ENCODE measurements at places on chromosomes 12 and 14. TPM values are rescaled to one million over a fixed set of nuclear protein-coding genes. Genes with fewer than 3 reads are reported as not detected.

DNA sequence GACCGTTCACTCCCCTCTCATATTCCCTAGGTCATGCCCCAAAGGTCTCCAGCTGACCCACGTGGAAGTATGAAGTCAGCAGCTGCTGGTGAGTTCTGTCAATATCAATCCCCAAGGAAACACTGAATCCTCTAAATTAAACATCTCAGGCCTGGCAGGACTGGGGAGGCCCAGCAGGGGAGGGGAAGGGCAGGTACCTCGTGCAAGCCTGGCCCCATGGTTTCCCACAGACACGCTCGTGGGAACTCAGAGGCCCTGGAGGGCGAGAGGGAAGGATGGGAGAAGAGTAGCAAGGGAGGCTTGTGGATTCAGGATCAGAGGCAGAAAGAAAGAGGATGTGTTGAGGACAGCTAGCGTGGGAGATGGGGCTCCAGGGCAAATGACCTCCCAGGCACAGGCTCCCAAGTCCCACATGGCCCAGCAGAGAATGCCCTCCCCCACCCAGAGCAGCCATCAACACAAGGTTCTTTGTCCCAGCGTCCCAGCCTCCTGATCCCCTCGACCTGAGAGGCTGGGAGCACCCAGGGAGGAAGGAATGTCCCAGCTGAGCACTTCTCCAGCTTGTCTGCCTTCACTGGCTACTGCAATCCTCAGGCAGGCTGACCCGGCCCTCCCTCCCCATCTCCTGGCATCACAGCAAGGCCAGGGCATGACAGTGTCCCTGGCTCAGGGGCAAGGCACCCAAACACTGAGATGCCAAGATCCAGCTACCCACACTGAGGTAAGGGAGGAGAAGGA, 20.1 kb upstream of the RPLP0 start:
- H3K36me3 ChIP-seq = no peaks in the 10 kb centered on the region
- H3K4me3 ChIP-seq = no peak overlapping the region
- H3K4me1 ChIP-seq = peaks cover 16% of the 10 kb centered on the region

GRCh38 chr12:76962099-76962498, 83.3 kb upstream of the CSRP2 start:
- no peak for DNase-seq

DNA sequence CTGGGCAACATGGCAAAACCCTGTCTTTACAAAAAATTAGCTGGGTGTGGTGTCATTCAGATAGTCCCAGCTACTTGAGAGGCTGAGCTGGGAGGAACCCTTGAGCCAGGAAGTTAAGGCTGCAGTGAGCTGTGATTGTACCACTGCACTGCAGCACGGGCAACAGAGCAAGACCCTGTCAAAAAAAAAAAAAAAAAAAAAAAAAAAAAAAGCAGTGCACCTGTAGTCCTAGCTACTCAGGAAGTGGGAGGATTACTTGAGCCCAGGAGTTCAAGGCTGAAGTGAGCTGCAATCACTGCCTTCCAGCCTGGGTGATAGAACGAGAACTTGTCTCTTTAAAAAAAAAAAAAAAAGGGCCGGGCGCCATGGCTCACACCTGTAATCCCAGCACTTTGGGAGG, 5.6 kb downstream of the REM2 start:
- peaks cover 63% of the 10 kb centered on the region for H3K4me1 ChIP-seq
- H3K36me3 ChIP-seq = no peaks in the 10 kb centered on the region
- peak overlapping the region; percentile 93 for H3K4me3 ChIP-seq
- H3K27ac ChIP-seq = peak overlapping the region; percentile 99

- no peaks in the 10 kb centered on the region for H3K27me3 ChIP-seq
- H3K4me1 ChIP-seq = no peaks in the 10 kb centered on the region
These were observed 50.3 kb upstream of the DICER1 start for GRCh38 chr14:95207475-95208233.

DNA sequence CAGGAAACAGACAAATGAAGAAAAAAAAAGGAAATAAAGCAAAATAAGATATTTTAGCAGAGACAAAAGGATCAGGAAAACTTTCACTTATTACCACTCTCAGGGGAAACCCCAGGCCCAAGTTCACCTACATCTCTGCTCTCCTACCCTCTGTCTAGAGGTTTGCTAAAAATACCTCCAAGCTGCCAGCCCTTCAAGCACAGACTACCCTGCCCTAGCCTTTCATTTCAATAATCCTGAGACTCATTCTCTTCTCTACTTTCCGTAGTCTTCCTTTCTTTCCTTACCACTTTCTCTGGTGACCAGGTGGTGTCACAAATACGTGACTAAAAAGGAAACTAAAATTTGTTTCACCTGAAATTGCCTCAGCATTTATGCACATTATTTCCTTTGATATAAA, 33.8 kb downstream of the RPAP3 start:
- H3K27me3 ChIP-seq = no peaks in the 10 kb centered on the region
- H3K36me3 ChIP-seq = peaks cover 21% of the 10 kb centered on the region
- no peak overlapping the region for H3K4me3 ChIP-seq
- no peak overlapping the region for H3K27ac ChIP-seq
- peaks cover 14% of the 10 kb centered on the region for H3K4me1 ChIP-seq
- no peak for DNase-seq

DNA sequence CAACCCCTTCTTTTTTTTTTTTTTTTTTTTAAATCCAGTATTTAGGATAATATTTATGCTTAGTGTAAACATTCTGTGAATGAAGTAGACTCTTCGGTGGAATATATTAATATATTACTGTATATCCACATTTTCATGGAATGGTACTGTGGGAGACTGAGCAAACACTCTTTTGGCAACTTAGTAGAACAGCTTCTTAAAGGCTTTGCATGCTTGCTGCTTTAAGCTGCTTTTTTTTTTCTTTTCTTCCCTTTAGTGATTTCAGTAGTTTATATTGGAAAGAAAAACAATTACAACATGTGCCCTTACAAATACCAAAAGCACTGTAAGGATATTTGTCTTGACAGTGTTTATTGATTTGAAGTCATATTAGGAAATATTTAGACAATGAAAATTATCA, 78.9 kb downstream of the AEBP2 start:
- DNase-seq = no peak
- no peaks in the 10 kb centered on the region for H3K4me1 ChIP-seq
- H3K36me3 ChIP-seq = no peaks in the 10 kb centered on the region
- H3K27ac ChIP-seq = no peak overlapping the region
- no peaks in the 10 kb centered on the region for H3K27me3 ChIP-seq
- no peak overlapping the region for H3K4me3 ChIP-seq

GRCh38 chr14:68409387-68409786, 383.5 kb downstream of the ZFP36L1 start:
- DNase-seq = no peak
- H3K4me3 ChIP-seq = no peak overlapping the region
- peak overlapping the region; percentile 43 for H3K27ac ChIP-seq
- H3K4me1 ChIP-seq = peaks cover 36% of the 10 kb centered on the region

ISM2 gene
- not detected for polyA plus RNA-seq

SOX5 gene
- polyA plus RNA-seq = 6.3 TPM

KIF26A gene
- not detected for polyA plus RNA-seq
